ENCODE measurements at places on chromosomes 1 and 21. TPM values are rescaled to one million over a fixed set of nuclear protein-coding genes. Genes with fewer than 3 reads are reported as not detected.

The FCRL4 gene
- not detected for total RNA-seq

DNA sequence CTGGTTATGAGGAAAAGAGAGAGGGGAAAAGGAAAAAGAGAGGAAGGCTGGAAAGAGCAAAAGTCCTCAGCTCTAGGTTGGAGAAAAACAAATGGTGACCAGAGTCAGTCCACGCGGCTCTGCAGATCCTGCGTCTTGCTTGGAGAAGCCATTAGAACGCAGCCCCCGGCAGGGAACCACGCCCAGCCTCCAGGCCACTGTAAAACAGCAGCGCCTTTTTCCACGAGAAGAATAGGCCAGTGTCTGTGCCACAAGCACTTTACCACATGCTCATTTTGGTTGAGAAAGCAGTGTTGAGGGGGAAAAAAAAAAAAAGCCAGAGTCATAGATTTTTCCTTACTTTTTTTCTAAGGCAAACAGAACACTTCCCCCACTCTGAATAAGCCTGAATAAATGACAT lies 846.9 kb upstream of the ADAMTS5 start:
- DNase-seq = no peak
- H3K4me1 ChIP-seq = peaks cover 18% of the 10 kb centered on the region
- no peaks in the 10 kb centered on the region for H3K36me3 ChIP-seq
- H3K27me3 ChIP-seq = no peaks in the 10 kb centered on the region
- no peak overlapping the region for H3K4me3 ChIP-seq

The EDN2 gene
- total RNA-seq = not detected

The FCGR3A gene
- total RNA-seq = not detected

The NDUFS5 gene
- total RNA-seq = 146 TPM

The SYT6 gene
- not detected for total RNA-seq

The PRAMEF15 gene
- total RNA-seq = not detected

The VHLL gene
- not detected for total RNA-seq

DNA sequence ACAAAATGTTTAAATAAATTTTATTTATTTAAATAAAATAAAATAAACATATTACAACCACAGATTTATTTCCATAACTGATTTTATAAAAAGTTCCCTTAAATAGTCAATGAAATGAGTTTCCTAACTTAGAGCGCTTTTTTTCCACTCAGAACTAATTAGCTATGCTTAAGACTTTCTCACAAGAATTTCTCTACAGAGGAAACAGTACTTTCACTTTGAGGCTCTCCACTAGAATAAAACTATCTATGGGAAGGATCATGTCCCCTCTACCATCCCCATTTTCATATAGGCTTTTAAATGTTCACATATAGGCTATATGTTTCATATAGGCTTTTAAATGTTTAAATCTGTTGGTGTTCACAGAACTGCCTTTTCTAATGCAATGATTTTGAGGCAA lies 40.0 kb upstream of the DPH5 start:
- DNase-seq = no peak
- no peaks in the 10 kb centered on the region for H3K27me3 ChIP-seq
- H3K4me3 ChIP-seq = no peak overlapping the region
- H3K36me3 ChIP-seq = no peaks in the 10 kb centered on the region
- no peaks in the 10 kb centered on the region for H3K4me1 ChIP-seq
- no peak overlapping the region for H3K27ac ChIP-seq

DNA sequence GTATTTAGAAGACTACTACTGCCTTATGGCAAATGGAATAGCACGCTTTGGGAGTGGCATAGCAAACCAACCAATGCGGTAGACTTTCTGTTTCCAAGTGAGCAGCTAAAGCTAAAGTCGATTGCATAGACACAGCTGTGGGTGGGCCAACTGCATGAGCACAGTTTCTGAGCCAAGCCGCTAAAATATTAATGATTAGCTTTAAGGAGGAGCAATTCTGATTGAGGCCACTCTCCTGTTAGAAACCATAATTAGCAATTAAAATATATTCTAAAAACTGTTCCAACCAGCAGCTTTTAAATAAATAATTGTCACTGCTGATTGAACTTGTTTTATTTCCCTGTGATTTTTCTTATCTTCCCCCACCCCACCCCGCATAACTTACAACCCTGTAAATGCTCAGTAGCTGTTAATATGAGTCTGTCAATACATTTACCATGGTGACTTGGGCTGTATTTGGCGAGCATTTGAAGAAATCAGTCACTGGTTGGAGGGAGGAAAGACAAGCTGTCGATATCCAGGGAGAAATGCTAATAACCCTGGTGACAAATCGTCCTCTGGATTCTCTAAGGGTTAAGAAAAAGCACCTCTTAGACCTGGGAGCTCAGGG lies 32.2 kb downstream of the RNF220 start:
- H3K4me3 ChIP-seq = no peak overlapping the region
- H3K4me1 ChIP-seq = peaks cover 3% of the 10 kb centered on the region
- H3K27me3 ChIP-seq = peaks cover 31% of the 10 kb centered on the region
- no peak overlapping the region for H3K27ac ChIP-seq
- no peak for DNase-seq

The SLC9C2 gene
- total RNA-seq = not detected

DNA sequence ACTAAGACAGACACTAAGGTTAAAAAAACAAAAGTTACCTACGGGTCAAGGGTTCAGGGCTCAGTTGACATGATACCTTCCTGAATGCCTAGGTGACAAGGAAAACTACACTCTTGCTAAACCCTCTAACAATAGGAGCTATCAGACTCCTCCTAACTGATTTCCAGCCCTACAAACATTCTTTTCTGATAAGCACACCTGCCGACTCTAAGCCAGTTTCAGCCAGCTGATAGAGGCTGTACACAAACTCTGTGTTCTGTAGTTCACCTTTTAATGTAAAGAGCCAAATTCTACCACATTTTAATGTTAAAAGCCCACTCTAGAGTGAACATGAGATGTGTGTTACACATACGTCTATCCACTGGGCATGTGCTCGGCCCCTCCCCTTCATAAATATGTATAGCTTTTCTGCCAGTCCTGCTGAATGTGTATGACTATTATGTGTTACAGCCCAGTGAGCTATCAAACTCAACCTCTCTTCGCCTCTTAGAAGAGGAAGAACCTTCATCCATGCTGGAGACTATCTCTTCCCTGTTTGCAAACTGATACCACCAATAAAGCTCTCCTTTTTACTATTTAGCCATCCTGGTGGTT lies 40.0 kb upstream of the FAM163A start:
- no peak overlapping the region for H3K27ac ChIP-seq
- H3K27me3 ChIP-seq = peaks cover 35% of the 10 kb centered on the region
- no peaks in the 10 kb centered on the region for H3K36me3 ChIP-seq
- no peaks in the 10 kb centered on the region for H3K4me1 ChIP-seq

- peaks cover 47% of the 10 kb centered on the region for H3K4me1 ChIP-seq
- DNase-seq = peak; percentile 96
- H3K27me3 ChIP-seq = no peaks in the 10 kb centered on the region
- H3K4me3 ChIP-seq = peak within 1 kb of the TSS; percentile 93
- peak within 1 kb of the TSS; percentile 84 for H3K27ac ChIP-seq
Measured at GRCh38 chr1:9823943-9824701, at the start of gene CLSTN1. Gene CLSTN1, minus strand, starts transcription at chr1:9823965. Its CDS starts 232 bp downstream, at chr1:9823733.

DNA sequence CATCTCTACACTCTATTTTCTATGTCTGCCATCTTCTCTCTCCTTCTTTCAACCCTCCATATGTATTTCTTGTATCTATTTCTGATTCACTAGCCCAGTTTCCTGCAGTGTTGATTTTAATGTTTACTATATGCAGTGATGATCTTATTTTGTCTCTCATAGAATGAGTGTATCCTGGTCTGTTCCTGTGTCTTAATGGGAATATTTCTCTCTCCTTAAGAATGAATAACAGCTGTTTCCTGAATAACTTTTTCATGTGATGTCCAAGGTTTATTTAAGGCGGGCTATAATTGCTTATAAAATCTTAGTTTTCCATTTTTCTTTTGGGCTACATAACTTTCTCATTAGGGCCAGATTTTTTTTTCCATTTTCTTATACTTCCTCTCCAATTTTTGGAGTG lies 144.5 kb downstream of the C1orf21 start:
- H3K27me3 ChIP-seq = no peaks in the 10 kb centered on the region
- H3K27ac ChIP-seq = no peak overlapping the region
- peaks cover 11% of the 10 kb centered on the region for H3K36me3 ChIP-seq

GRCh38 chr1:119715542-119715941 lies 3.8 kb downstream of the PHGDH start:
- peaks cover 24% of the 10 kb centered on the region for H3K36me3 ChIP-seq
- peaks cover 47% of the 10 kb centered on the region for H3K4me1 ChIP-seq
- no peak for DNase-seq
- peaks cover 1% of the 10 kb centered on the region for H3K27me3 ChIP-seq
- no peak overlapping the region for H3K27ac ChIP-seq

The CATSPER4 gene
- not detected for total RNA-seq

DNA sequence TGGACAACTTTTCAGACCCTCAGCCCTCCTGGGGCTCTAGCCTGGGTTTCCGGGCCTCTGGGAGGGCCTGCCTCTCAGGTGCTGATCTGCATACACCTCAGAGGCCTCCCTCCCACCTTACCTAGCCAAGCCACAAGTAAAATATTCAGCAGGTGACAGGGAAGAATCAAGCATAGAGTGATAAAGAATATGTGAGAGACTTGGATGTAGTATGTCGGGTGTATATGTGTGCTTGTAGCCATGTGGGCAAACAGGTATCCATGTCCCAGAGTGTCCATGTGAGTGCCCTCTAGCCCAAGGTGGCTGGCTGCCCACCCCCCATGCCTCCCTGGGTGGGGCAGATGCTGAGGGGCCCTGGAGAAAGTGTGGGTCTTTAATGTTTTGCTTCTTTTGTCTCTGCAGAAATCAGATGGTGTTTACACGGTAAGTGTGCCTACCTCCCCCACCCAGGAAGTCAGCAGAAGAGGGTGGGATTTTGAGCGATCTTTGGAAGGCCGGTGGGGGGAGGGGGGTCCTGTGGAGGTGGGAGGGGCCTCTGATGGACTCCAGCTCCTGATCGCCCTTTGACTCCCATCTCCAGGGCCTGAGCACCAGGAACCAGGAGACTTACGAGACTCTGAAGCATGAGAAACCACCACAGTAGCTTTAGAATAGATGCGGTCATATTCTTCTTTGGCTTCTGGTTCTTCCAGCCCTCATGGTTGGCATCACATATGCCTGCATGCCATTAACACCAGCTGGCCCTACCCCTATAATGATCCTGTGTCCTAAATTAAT lies 3.4 kb downstream of the FCER1G start:
- no peak overlapping the region for H3K4me3 ChIP-seq
- no peaks in the 10 kb centered on the region for H3K4me1 ChIP-seq
- H3K27ac ChIP-seq = no peak overlapping the region

Data from osteocyte (in vitro differentiated cells).